GM03348 (cell line): ENCODE measurements at places on chromosomes 12 and 14.
A peak's percentile ranks its signal among the peaks of the same experiment; 100 is the strongest.

- DNase-seq, result peak; percentile 92
These were observed 3.6 kb downstream of the CFAP73 start for GRCh38 chr12:113152835-113153814.

DNA sequence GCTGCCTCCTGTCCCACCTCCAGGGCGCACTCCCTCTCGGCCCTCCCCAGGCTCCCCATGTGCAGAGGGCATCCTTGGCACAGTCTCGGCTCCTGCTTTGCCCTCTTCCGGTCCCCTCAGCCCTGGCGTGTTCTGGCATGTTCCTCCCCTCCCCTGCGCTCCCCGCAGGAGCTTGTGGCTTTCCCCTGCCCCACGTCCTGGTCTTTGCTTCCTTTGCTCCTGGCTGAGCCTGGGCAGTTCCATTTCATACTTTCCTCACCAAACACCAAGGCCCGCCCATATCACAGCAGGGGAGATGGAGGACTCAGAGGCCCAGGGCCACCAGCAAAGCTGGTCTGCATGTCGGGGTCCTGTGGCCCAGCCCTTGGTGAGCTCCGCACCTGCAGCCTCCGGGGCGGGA, 56.0 kb downstream of the FBRSL1 start:
- no peak for DNase-seq

GRCh38 chr12:23421556-23421955, 527.9 kb downstream of the SOX5 start:
- no peak for DNase-seq

DNA sequence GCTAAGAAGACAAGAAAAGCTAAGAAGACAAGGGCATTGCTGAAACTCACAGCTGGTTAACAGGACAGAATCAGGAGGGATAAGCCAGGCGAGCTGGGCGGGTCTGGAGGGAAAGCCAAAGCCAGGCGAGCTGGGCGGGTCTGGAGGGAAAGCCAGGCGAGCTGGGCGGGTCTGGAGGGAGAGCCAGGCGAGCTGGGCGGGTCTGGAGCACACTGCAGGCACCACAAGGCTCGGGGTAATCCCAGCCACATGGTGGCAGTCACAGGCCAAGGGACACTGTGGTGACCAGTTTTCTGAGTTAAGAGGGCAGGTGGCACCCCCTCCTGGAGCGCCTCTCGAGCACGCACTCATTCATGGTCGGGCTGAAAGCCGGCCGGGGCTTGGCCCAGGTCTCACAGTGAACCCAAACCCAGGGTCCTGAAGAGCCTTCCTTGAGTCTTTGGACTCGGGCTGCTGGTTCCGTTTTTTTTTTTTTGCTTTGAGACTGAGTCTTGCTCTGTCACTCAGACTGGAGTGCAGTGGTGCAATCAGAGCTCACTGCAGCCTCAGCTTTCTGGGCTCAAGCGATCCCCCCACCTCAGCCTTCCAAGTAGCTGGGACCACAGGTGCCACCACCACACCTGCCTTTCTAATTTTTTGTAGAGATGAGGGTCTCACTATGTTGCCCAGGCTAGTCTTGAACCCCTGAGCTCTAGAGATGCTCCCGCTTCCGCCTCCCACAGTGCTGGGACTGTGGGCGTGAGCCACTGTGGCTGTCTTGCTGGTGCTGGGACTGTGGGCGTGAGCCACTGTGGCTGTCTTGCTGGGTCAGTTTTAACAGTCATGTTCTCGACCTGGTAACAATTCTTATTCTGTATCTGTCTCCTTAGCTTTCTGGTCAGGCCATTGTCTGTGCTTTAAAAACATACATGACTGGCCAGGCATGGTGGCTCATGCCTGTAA, 40.2 kb downstream of the HSP90AA1 start:
- peak; percentile 56 for DNase-seq

DNA sequence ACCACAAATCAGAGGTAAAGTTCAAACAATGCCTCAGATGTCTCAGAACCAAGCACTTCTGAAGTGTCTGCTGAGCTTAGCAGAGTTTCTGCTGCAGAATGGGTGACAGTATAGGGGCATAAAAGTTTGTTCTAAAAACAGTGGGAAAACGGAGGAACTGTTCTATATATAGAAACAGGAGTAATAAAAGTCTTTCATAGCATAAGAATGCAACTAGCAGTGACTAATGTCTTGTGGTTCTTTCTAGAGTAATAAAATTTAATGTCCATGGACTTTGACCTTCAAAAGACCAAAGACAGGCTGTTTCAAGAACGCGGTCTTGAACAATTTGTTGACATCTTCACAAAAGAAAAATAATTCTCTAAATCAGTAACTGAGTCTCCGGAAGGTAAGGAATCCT, 107.5 kb upstream of the FAR2 start:
- DNase-seq, result peak; percentile 59

GRCh38 chr14:50941151-50941550, 3.1 kb downstream of the PYGL start:
- peak; percentile 45 for DNase-seq

DNA sequence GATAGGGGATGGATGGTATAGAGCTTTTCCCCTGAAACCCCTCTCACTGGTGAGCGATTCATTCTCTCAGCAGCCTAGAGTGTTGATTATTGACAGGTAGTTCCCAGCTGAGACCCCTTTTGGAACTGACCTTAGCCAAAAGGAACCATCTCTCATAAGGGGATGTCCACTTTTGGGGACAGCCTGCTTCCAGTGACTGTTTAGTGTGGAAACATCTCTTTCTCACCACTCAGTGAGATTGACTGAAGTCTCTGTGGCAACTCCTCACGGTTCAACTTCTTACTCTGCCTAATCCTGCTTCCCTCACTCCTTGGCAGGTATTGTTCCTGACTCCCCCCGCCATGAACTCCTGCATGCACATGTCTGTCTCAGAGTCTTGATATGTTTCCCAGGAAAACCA, 529.2 kb upstream of the ATP2B1 start:
- DNase-seq, result no peak

DNA sequence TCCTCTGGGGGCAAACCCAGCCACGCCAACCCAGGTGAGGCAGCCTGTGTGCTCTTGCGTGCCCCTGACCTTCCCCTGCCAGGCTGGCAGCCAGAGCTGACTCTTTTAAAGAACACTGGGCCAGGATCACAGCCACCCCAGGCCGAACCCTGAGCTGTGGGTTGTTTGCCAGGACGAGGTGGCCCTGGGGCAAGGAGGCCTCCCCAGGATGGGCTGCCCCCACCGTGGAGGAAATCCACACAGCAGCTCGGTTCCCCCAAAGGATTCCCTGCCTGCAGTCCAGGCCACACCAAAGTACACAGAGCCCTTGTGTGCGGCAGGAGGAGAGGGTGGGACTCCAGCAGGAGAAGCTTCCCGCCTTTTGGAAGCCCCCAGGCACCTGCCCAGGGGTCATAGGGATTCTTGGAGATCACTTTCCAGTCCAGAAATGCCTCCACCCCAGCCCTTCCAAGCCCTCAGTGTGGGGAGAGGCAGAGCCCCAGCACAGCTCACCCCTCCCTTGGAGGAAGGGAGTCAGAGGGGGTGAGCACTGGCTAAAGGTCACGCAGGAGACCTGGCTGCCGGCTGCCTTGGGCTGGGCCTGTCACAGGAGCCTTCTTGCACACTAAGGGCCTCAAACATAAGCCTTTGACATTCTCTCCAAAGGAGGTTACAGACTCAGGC, 115.6 kb downstream of the CALM1 start:
- DNase-seq, result no peak

GRCh38 chr12:39618701-39619100, 902 bp downstream of the ABCD2 start:
- DNase-seq, result no peak

DNA sequence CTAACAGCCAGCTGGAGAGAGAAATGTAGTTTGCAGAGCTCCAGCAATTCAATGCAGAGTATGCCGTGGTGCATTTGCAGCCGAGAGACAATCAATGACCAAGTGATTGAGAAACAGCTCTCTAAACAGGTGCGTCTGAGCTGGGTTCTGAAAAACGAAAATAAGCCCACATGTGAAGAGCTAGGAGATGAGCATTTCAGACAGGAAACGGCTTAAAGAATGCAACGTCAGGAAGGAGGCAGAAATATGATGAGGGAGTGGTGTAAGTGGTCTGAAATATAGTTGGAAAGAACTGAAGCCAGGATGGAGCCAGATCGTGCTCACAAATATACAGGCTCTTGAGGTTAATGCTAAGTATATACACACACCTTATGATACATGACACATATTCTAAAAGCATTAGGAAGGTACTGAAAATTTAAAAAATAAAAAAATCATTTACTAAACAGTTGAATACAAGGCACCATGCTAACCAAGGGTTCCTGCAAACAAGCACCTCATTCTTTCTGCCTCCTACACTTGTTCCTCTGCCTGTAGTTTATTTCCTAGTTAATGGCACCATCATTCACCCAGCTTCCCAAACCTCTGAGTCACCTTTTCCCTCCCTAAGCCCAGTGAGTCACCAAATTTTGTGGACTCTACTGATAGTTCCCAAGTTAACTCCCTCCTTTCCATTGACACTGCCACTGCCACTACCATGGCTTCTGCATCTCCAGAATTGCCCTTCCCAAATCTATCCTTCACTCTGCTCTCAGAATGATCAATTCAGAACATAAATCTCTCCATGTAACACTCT, 2.3 kb upstream of the GARIN2 start:
- peak; percentile 77 for DNase-seq

DNA sequence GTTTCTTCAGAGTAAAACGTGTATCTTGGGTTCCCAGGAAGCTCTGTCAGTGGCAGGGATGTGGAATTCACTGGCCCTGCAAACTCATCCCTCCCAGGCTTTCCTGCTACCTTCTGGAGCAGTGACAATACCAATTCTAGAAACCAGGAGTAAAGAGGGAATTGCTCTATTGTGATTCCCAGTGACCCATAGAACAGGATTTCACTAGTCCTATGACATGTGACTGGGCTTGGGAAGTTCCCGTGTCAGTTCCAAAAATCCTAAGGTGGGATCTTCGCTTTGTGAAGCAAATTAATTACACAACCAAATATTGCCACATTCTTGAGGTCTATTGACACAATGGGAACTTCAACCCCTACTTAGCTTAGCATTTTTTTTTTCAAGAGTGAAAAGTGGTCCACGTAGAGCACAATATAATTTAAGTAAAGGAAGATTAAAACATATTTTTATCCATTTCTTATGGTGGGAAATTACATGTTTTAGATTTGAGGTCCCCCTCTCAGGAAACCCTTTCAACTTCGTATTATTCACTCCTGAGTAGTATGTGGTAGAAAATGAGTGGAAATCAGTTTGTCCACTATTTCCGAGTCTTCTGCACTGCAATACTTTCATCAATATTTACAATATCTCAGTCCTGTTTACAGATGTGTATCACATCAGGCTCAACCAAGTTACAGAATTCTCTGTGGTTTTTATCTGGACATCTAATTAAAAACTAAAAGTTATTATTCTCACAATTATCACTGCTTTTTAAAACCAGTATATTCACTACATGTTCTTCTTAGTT, 88.9 kb upstream of the SOX5 start:
- DNase-seq, result no peak

GRCh38 chr14:22882064-22882463, 958 bp upstream of the REM2 start:
- no peak for DNase-seq

GRCh38 chr12:68855111-68855510, 47.1 kb downstream of the MDM2 start:
- DNase-seq, result no peak

- no peak for DNase-seq
These were observed 55.4 kb downstream of the TMEM132C start for GRCh38 chr12:128322341-128322740.
